ENCODE measurements at places on chromosomes 13 and 19. TPM values are rescaled to one million over a fixed set of nuclear protein-coding genes. Genes with fewer than 3 reads are reported as not detected.

The ZNF471 gene
- 2.1 TPM for total RNA-seq

The DACT3 gene
- total RNA-seq = 1.2 TPM

The CEACAM6 gene
- total RNA-seq = not detected

The NKG7 gene
- not detected for total RNA-seq

The ASPDH gene
- not detected for total RNA-seq

The PIN1 gene
- total RNA-seq = 70.8 TPM

The MYDGF gene
- total RNA-seq = 162 TPM

The TPT1 gene
- 2,458 TPM for total RNA-seq

The KCNJ14 gene
- total RNA-seq = 0.66 TPM

The DMKN gene
- not detected for total RNA-seq

The SLC25A41 gene
- total RNA-seq = 0.27 TPM

The CYP2A6 gene
- not detected for total RNA-seq

The CCNA1 gene
- total RNA-seq = 70.5 TPM

The NCR1 gene
- not detected for total RNA-seq

The IQCN gene
- total RNA-seq = 0.40 TPM

The SOX1 gene
- not detected for total RNA-seq

The POP4 gene
- total RNA-seq = 86.8 TPM

The ZNF556 gene
- not detected for total RNA-seq

The SIGLEC5 gene
- not detected for total RNA-seq

The SELENOV gene
- not detected for total RNA-seq

The ZNF100 gene
- total RNA-seq = 12.4 TPM

The TRIM28 gene
- 396 TPM for total RNA-seq

The C19orf67 gene
- total RNA-seq = not detected

The LIM2 gene
- not detected for total RNA-seq
